ENCODE measurements at places on chromosomes 12 and 14. TPM values are rescaled to one million over a fixed set of nuclear protein-coding genes. Genes with fewer than 3 reads are reported as not detected.

GRCh38 chr14:29236401-29236800, 469.8 kb downstream of the FOXG1 start:
- no peak for DNase-seq

DNA sequence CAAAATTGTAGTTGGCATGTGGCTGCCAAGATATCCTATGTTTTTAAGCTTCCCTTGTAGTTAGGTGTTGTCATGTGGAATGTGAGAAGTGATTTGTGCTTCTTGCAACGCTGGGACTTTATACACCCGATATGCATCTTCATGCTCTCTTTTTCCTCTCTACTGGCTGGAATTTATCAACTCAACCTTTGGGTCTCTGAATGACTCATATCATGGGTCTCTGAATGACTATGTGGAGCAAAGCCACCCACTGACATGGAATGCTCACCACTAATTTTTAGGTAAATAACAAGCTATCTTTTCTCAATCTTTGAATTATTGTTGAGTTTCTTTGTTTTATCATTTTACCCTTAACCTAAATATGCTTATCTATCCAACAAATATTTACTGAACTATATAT, 144.6 kb downstream of the ATP23 start:
- no peak for DNase-seq

- DNase-seq: peak; percentile 63
These were observed 24.4 kb downstream of the CD9 start for GRCh38 chr12:6224550-6224949.

DNA sequence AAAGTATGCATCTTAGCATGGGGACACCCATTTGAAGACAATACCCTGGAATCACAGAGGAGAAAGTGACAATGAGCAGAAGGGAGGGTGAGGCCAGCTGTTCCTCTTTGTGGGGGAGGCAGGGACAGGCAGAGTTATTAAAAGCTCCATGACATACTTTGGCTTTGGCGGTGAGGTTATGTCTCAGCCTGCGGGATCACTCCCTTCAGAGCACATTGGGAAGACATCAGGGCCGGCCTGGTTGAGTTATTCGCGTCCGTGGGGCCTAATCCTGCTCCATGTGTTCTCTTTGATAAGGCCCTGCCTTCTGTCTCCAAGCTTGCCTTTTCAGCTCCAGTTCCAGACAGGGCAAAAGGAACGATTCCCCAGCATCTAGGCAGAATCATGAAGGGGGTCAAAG, 98.8 kb upstream of the NTF3 start:
- no peak for DNase-seq

- no peak for DNase-seq
These were observed 44.5 kb upstream of the PRPF39 start for GRCh38 chr14:45039390-45039789.

DNA sequence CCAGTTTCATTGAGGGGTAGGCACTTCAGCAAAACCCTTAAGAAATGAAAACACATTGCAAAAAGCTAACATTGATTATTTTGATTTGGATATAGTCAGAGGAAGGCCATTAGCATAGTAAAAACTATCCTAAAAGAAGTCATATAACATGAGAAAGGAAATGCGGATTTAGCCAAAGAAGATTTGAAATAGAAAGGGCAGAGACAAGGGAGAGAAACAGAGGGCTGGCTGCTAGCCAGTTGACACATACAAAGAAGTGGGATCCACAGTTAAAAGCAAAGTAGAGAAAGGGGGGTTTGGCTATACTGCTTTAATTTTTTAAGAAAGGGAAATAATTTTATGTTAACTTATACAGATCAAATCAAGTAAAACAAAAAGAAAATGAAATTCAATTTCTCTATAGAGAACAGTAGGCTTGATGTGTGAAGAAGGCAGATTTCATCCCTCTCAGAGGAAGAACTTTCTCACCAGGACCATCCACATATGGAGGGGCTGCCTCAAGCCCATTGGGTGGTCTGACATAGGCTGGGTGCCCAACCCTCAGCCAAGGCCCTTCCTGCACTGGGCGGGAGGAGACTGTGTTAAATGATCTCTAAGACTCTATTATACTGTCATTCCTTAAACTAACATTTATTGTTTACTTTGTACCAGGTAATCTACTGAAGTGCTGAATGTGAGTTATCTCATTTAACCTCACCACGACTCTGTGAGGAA, 420.3 kb downstream of the CCDC91 start:
- DNase-seq: no peak

Gene PELI2
- total RNA-seq: 17.1 TPM

DNA sequence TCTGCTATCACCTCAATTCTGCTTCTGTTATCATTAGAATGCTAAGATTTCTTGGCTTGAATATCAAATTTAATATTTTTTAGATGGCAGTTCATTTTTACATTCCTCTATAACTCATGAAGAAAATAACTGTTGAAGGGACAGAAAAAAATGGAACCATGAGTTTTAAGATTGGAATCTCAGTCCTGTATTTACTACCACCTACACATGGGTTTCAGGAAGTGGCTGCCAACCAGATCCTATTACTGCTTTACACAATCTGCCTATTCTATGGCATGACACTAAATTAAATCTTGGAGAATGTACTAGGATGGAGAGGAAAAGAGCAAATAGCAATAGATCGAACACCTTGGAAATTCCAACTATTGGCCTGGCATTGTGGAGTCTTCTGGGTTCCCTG, 140.8 kb downstream of the DUSP6 start:
- no peak for DNase-seq

DNA sequence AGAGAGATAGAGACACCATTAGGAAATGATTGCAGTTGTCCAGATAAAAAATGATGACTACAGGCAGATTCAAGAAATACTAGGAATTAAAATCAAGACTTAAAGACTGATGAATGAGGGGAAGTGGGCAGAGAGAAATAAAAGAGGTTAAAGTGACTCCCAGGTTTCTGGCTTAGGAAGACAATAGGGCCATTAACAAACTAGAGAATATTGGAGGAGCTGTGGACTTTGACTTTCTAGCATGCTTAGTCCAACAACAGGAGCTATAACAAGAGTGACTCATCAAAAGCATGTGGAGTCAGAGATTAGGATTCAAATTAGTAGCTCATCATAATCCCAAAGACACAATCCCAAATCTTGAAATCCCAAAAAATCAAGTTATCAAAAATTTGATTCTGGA, 101.5 kb downstream of the BMP4 start:
- no peak for DNase-seq
